CD4-positive, alpha-beta T cell treated with Interleukin-15 for 1 hour (primary cell): ENCODE measurements at places on chromosomes 6 and 20.

DNA sequence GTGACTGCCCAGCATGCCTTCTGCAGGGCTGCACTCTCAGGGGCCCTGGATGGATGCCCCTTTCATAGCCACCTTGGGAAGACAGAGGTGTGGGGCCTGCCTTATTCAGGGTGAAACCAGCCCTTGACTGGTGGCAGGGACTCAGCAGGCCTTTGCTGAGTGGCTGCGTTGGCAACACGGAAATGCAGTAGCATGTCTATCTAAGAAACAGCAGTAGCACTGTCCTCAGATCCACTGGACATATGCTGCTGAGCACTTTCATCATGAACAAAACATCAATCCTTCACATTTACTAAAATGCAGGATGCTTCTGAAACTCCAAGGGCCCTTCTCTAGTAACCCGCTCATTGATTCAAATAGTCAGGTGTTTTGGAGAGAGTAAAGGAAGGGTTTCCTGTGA, 4.9 kb upstream of the TBXT start:
- DNase-seq = no peak

GRCh38 chr6:158103228-158103627, 64.8 kb downstream of the SERAC1 start:
- no peak for DNase-seq

DNA sequence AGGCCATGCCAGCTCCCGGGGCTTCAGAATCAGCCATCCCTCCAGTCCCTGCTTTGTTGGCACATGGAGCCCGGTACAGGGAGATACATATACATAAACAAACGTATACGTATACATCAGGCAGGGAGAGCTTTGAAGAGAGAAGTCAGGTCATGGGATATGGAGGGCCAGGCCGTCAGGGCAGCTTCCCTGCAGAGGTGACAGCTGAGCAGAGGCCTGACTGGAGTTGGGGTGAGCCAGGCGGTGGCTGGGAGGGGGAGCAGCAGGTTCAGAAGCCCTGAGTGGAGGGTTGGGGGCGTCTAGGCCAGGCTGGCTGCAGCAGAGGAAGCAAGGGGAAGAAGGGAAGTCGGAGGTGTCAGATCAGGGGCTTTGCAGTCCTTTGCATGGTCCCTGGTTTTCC, 61.7 kb downstream of the STK35 start:
- DNase-seq = no peak

DNA sequence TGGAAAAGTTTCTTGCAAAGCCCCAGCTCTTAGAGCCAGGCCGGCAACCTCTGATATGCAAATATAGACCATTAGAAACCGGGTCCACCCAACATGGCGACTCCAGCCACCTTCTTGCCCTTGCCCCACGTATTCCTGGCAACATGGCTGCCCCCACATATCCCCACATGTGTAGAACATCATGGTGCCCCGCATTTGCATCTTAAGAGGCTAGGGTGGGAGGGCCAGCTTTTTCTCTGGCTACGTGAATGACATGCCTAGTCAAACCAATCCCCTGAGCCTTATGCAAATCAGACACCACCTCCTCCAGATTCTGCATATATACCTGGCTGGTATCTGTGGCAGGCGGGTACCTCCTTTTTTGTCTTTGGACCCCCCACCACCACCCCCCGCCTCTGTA, 106.1 kb upstream of the PTPRT start:
- no peak for DNase-seq

GRCh38 chr6:30571762-30572082, 480 bp downstream of the ABCF1 start:
- DNase-seq = no peak

GRCh38 chr20:52614051-52614863, 357.9 kb upstream of the TSHZ2 start:
- DNase-seq = no peak

- DNase-seq = no peak
Observed at GRCh38 chr6:84103029-84103428, 69.5 kb downstream of the MRAP2 start.

- DNase-seq = no peak
Observed at GRCh38 chr6:36906539-36907325, 21.0 kb downstream of the C6orf89 start.

- no peak for DNase-seq
Observed at GRCh38 chr6:86357877-86358276, 579.5 kb upstream of the HTR1E start.

- DNase-seq = no peak
Observed at GRCh38 chr6:170429450-170429849, 122.9 kb downstream of the FAM120B start.

DNA sequence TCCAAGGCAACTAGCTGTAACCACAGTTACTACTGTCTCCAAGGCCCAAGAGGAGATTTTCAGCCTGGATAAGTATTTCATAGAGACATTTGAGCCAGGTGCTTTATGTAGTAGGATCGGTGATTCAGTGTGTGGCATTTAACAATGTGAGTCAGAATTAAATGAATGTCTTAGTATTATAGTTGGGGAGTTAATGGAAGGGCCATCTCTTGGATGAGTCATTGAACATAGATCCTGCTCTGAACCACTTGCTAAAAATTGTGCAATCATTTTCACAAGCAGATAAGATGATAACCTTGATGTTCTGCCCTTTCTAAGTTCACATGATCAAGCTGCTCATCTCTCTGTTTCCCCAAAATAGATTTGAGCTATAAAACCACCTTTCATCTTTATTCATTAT, 668.9 kb upstream of the CITED2 start:
- no peak for DNase-seq

GRCh38 chr6:15408758-15409157, 162.9 kb downstream of the JARID2 start:
- no peak for DNase-seq

- DNase-seq = peak; percentile 87
Observed at GRCh38 chr20:58888521-58889333, 36.2 kb downstream of the GNAS start.

GRCh38 chr6:137880746-137881521, 13.9 kb downstream of the TNFAIP3 start:
- peak; percentile 51 for DNase-seq

DNA sequence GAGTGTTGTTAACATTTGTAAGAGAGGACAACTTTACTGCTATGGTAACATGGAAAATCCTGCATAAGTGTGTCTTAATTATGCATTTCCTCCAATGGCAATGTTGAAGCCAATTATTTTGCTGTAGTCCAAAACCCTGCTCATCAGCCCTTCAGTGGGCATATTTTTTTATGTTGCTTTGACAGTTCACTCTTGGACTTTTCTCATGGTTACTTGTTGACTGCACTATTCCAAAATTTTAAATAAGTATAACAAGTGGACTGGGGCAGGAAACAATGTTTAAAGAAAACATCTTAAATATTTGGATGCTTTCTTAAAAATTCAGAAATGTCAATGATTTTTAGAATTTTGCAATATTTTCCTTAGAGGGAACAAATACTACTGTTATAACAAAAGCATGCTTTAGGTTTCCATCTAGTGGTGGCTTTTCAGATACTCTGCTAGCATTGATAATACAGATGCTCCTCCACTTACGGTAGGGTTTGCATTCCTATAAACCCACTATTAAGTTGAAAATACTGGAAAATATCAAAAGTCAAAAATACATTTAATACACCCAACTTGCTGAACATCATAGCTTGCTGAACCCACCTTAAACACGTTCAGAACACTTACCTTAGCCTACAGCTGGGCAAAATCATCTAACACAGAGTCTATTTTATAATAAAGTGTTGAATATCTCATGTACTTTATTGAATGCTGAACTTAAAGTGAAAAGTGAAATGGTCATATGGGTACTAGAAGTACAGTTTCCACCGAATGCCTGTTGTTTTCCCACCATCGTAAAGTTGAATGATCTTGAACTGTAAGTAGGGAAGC, 86.4 kb downstream of the ADGRG6 start:
- no peak for DNase-seq

DNA sequence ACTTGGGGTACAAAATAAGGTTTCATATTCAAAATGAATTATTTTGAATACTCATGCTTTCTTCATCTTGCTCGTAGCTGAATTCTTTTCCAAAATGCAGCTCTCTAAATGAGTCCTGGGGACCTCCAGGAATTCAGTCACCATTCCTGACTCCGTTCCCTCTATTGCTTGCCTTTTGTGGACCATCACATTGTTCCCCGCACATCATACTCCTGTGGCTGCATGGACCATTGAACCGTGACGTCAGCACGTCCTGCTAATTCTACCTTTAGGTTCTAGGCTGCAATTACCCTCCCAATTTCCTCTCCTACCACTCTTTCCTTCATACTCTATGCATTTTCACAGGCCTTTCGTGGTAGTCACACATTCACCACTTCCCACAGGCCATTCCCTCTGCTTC, 173.1 kb upstream of the ID4 start:
- DNase-seq = no peak

DNA sequence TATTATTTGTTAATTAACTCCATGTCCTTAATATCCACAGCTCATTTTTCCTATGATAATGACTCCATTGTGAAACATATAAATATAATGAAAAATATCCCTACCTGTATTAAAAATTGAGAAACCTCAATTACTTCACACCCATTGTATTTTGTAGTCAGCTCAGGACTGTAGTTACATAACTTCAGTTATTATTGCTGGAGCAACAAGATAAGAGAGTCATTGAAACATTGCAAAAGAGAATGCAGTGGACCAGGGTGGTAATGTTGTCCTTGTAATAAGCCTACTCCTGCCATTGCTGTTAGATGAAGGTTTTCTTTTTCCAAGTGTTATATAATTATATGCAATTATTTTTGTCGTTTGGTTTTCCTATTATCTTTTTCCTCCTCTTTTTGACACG, 184.4 kb downstream of the PRL start:
- DNase-seq = no peak
